Stimulated activated CD8-positive, alpha-beta memory T cell treated with anti-CD3 and anti-CD28 coated beads, Interleukin-7, amount 100 ng/mL, for 1 hour (primary cell): ENCODE measurements at places on chromosomes 3 and 15.

DNA sequence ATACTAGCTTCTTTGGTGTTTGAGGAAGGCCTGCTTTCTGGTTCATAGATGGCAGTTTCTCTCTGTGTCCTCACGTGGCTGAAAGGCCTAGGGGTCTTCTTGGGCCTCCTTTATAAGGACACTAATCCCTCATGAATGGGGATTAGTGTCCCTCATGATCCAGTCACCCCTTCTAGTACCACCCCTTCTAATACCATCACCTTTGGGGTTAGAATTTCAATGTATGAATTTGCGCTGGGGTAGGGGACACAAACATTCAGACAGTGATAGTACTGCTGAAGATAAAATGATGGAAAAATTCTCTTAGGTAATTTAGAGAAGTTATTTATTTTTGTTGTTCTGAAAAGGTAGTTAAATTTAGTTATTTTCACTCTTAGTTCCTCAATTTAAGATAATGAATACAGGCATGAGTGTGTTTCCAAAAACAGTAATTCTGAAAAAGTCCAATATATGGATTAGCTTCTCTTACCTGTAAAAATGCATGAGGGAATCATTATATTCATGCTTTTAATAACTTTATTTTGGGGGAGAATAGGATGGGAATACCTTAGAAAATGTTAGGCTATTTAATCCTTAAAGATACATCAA, 103.6 kb downstream of the FNDC3B start:
- DNase-seq = no peak

- DNase-seq = no peak
Observed at GRCh38 chr3:127990051-127990450, 62.2 kb upstream of the SEC61A1 start.

DNA sequence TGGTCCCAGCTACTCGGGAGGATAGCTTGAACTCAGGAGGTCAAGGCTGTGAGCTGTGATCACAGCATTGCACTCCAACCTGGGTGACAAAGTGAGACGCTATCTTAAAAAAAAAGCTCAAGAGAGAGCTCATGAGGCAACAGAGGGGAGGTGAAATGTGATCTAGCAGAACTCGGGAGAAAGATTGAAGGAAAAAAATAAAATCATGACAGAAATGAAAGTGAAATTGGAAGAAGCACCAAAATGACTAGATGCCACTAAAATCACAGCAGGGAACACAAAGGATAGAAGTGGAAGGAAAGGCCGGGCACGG, 109.4 kb upstream of the BNIP2 start:
- DNase-seq = no peak

DNA sequence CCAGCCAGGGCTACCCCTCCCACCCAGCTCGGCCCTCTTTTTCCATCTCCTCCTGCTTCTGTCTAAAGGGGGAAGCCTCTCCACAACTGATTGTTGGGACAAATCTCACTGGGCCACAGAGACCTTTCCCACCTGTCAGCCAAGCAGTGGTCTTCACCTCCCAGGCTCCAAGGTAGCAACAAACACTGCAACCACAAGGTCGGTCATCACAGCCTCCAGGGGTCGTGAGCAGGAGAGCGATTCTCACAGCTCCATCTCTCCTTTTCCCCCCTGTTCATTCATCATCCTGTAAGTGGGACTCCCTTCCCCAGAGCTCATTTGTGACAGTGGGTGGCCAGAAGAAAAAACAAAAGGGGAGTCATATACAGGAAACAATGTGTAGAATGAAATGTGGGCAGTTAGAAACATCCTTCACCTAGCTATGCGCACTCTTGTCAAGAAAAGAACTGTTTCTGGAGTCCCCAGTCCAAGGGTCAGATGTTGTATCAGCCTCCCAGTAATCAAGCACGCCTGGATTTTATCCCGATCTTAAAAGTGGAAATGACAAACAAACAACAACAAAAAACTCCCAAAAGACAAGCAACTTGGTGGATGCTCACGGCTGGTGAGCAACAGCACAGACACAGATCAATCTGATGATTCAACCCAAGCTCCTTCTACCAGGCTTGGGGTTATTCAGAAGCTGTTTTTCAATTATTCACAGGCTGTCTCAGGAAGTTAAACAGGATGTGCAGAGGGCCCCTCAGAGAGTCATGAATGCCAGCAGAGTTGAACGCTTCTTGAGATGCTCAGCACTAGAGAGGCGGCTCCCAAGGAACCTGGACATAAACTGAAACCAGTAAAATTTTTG, 22.4 kb downstream of the LYZL4 start:
- DNase-seq = no peak

- DNase-seq = no peak
Observed at GRCh38 chr15:75517233-75517632, 61.9 kb downstream of the PTPN9 start.

- no peak for DNase-seq
Observed at GRCh38 chr15:99735868-99736267, 2.6 kb upstream of the LYSMD4 start.

GRCh38 chr3:123292321-123293310, 90.9 kb downstream of the SEC22A start:
- no peak for DNase-seq

DNA sequence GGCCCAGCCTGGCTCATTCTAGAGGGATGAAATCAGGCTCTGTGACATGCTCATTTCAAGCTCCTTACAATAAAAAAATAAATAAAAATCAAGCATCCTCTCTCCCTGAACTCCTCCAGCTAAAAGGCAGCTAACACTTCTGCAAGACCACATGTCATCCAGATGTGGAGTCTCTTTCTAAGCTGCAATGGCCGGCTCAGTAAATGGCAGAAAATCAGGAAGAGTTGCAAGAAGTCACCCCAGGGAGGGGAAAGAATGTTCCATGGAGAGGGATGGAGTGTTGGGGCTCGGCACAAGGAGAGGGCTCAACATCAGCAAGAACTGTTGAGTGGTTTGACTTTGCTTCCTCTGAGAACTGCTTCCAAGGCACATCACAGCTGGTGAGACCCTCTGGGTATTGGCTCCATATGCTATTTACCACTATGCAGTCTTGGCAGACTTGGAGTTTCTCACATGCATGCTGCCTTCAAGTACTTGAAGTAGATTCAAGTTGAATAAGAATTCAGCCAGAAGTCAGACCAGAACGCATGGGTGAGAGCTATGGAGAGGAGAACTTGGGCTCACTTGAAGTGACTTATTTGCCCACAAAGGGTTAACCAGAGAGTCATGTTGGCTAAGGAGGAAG, 689.0 kb downstream of the NTRK3 start:
- DNase-seq = no peak

- DNase-seq = no peak
Observed at GRCh38 chr3:33057320-33058298, 39.3 kb downstream of the GLB1 start.
